ENCODE measurements at places on chromosomes 7 and 10.

DNA sequence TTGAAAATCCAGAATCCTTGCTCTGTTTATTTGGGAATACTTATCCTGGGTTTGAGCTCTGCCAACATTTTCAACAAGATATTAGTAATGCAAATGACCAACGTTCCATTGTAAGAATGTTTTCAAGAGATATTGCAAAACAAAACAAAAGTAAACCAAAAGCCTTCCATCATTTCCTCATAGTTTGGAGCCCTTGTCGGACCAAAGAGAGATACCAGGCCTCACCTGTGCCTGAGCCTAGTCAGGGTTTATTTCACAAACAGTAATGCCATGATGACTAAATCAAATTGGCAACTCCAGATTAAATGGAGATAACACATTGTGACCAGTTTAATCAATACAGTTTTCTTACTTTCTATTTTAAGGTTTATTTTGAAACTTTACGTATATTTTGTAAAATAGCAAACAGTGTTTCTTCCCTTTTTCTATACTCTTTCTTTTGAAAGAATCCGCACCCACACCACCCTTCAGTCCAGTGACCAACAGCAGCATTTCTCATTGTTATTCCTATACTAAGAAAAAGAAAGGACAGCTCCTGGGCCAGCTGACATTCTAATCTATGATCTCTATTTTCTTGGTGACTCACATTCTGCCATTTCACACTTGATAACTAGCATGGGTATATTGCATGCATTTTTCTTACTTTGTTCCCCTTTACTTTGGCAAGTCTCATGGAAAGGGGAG, 168.5 kb upstream of the MEOX2 start:
- DNase-seq = peak; percentile 16

- peak; percentile 47 for DNase-seq
Observed at GRCh38 chr10:22712956-22713852, 1.2 kb downstream of the PIP4K2A start.

GRCh38 chr7:42350801-42351200, 113.8 kb upstream of the GLI3 start:
- peak; percentile 4 for DNase-seq

GRCh38 chr7:105493923-105494315, 28.2 kb downstream of the PUS7 start:
- DNase-seq = peak; percentile 73

DNA sequence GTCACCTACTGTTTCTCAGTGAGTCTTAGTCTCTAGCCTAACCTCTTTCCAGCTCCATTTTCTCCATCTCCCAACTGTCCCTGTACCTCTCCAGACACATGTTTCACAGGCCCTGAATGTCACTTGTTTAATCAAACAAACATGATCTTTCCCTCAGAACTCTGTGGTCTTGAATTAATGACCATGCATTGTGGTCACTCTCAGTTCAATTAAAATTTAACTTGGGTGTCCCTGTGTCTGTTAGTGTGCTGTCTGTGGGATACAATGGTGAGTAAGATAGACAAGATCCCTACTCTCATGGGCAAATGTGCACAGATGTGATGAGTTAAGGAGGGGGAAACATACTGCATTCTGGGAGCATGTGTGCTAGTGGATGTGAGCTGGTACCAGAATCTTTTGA, 65.0 kb downstream of the RBM33 start:
- DNase-seq = no peak

DNA sequence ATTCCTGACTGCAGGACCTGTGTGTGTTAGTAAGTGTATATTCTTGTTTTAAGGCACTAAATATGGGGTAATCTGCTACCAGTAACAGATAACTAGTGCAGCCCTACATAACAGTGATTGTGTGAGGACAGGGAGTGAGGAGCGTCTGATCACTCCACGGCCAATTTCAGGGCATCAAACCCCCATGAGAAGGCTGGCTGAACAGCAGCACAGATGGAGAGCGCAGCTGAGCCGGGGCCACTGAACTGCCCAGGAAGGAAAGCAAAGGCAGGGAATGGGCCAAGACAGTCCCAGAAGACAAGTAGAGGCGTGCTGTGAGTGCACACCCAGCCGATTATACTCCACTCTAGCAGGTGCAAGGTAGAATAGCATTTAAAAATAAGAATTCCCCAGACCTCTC, 157.1 kb upstream of the CHST15 start:
- no peak for DNase-seq

DNA sequence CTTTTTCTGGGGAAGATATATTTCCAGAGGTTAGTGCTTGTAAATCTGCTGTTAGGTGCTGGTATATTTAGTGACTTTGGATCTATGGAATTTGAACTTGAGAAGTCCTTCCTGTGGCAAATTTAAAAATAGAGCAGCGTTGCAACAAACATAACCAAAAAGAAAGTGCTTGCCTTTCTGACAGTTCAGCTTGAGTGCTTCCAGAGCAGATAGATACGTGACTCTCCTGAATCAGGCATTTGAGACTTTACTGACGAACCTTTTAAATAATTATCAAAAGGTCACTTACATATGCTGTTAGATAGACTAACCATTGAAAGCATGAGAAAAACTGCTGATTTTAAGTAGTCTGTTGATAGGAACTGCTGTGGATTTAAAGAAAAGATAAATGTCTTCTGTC, 387.5 kb upstream of the LRRTM3 start:
- no peak for DNase-seq

- no peak for DNase-seq
Observed at GRCh38 chr10:34427911-34428216, 387.2 kb downstream of the PARD3 start.

- DNase-seq = peak; percentile 73
Observed at GRCh38 chr7:157250605-157251228, 86.1 kb upstream of the DNAJB6 start.

DNA sequence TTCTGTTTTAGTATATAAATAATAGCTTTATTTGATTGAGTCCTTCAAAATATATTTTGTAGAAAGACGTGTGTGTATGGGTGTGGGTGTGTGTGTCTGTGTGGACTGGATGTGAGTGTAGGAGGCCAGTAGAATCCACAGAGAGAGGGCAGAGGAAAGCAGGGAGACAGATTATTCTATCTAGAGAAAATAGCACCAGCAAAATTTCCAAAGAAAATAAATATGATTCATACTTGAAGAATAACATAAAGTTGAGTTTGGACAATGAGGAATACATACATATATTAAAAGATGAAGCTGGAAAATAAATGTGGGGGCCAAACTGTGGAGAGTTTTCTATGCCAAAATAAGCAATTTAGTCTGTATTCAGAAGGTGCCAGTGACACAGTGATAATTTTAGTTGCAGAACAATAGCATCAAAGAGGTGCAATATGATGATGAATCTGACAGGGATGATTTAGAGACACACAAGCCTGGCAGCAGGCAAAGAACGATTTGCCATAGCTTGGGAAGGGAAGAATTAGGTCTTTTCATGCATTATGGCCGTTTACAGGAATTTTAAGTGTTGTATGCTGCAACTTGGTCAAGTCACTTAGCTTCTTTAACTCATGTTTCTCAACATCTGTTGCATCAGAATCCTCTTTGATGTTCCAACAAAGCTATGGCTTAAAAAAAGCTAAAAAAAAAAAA, 121.3 kb downstream of the SEMA3A start:
- no peak for DNase-seq

DNA sequence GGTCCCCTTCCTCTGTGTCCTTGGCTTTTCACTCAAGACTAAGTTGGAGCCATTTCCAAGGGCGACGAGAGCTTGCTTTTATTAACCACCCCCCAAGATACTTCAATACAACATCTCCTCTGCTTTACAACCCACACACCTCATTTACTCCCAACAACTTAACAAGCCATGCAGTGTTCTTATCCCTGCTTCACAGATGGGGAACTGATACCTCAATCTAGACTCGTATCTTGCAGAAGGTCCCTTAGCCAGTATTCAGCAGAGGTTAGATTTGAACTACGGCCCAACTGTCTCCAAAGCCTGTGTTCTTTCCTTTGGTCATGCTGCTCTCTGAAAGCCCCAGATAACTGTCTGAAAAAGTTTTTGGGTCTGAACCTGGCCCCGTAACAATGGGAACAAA, 444.8 kb downstream of the GRID1 start:
- no peak for DNase-seq

- no peak for DNase-seq
Observed at GRCh38 chr10:105742923-105743322, 1101.8 kb downstream of the SORCS3 start.

GRCh38 chr10:132152896-132153580, 33.7 kb upstream of the DPYSL4 start:
- no peak for DNase-seq

All from ELR (cell line).